ENCODE measurements at places on chromosomes 2 and 18.

GRCh38 chr2:28394331-28394877, 1.7 kb downstream of the FOSL2 start:
- no peak for DNase-seq

GRCh38 chr18:37570336-37570930, 4.8 kb upstream of the CELF4 start:
- no peak for DNase-seq

GRCh38 chr2:217553202-217553601, 449.6 kb downstream of the TNS1 start:
- DNase-seq: no peak

GRCh38 chr18:21513292-21513691, 87.2 kb downstream of the ESCO1 start:
- DNase-seq: no peak

DNA sequence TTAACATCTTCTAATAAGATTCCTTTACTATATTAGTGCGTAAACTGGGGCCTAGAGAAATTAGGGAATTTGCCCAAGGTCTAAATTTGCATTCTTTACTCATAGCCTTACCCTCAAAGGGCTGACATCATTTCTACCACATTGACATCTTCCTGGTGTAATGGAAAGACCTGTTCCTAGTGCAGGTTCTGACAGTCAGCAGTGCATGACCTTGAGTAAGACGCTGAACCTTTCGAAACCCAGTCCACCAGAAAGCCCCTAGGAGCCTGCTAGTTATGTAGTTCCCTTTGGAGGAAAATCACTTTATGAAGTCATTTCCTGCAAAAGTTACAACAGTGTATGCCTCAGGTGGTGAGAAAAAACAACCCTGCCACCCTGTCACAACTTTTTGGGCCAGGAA, 388.3 kb downstream of the TNS1 start:
- DNase-seq: no peak
